Colonic mucosa (tissue), 4 donors: ENCODE measurements at places on chromosomes 11 and 22. TPM values are rescaled to one million over a fixed set of nuclear protein-coding genes. Genes with fewer than 3 reads are reported as not detected.

- no peaks in the 10 kb centered on the region for H3K27me3 ChIP-seq
- H3K4me3 ChIP-seq, result no peak overlapping the region
- no peaks in the 10 kb centered on the region for H3K4me1 ChIP-seq
- no peak overlapping the region for H3K27ac ChIP-seq
These were observed 24.1 kb upstream of the GRK3 start for GRCh38 chr22:25540166-25540907.

- no peaks in the 10 kb centered on the region for H3K27me3 ChIP-seq
- H3K36me3 ChIP-seq, result no peaks in the 10 kb centered on the region
- no peak overlapping the region for H3K4me3 ChIP-seq
- DNase-seq, result peak; percentile 57
These were observed 93.8 kb upstream of the BLID start for GRCh38 chr11:122209619-122210366.

DNA sequence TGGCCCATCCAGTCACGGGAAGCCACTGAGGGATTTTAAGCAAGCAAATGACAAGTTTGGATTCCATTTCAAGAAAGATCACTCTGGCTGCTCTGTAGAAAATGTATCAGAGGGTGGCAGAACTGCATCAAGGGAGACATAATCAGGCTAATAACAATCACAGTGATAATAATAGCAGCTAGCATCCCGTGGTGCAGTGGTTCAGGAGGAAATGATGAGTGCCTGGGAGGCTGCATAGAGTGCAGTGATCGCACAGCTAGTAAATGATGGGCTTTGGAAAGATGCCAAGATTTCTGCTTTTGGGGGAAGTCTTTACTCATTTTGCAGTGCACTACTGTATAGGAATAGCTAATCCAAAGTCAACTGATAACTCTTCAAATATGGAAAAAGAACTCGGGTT, 35.8 kb downstream of the TNRC6B start:
- H3K27me3 ChIP-seq, result no peaks in the 10 kb centered on the region
- no peak for DNase-seq
- no peak overlapping the region for H3K27ac ChIP-seq
- no peak overlapping the region for H3K4me3 ChIP-seq

- peaks cover 4% of the 10 kb centered on the region for H3K4me1 ChIP-seq
- no peak overlapping the region for H3K27ac ChIP-seq
- DNase-seq, result no peak
- H3K4me3 ChIP-seq, result no peak overlapping the region
These were observed 23.8 kb downstream of the UPB1 start for GRCh38 chr22:24518771-24519485.

DNA sequence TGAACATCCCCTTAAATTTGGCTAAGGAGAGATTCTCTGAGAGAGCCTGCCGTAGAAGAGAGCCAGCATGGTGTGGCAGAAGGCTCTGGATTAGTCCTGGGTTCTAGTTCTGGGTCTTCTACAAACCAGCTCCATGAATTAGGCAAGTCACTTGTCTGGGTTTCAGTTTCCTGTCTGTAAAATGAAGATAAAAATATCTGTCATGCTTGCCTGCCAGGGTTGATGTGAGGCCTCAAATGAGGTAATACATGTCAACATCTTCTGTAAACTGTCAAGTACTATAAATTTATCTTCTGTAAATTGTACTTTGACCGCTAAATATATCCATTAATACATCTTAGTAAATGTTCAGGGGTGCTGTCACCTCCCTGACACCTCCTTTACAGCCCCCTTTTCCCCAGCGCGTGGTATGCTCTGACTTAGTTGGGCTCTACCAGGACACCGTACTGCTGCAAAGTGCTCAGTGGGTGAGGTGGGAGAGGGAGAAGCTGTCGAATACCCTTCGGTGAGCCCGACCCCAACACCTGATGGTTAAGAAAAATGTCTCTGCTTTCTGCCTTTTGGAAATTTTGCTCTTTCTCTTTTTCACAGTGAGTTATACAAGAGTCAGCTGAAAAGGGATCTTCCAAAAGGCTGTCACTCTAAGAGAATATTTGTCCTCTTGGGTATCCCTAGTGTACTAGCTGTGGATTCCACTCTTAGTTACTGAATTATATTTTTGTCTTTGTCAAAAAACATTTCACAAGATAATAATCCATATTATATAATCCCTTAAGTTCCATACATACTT, 15.0 kb downstream of the RBX1 start:
- H3K4me3 ChIP-seq, result no peak overlapping the region
- no peaks in the 10 kb centered on the region for H3K4me1 ChIP-seq
- no peaks in the 10 kb centered on the region for H3K27me3 ChIP-seq
- H3K27ac ChIP-seq, result no peak overlapping the region
- H3K36me3 ChIP-seq, result peaks cover 29% of the 10 kb centered on the region

DNA sequence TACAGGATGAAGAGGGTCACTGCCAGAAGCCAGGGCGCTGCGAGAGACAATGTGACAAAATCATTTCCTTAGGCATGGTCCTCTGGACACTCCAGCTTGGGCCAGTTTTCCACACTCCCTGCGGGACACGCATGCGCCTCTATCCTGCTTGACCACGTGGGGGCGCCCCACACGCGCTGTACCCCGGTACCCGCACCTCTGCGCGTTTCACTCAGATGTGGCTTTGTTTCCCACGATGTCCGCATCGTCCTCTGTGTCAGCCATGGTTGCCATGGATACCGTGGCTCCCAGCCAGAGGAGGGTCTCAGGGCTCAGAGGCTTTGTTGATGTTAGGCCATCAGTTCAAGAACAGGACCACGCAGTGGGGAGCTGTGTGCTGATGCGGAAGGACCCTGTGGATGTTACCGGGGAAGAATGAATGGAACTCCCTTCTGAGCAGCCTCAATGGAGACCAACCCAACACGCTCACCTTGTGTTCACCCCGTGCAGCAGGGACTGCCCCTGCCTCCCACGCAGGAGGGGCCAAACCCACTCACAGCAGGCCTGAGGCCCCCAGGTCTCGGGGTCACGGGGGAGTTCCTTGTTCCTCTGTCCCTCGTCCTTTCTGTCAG, 101.1 kb upstream of the SLC22A12 start:
- H3K36me3 ChIP-seq, result no peaks in the 10 kb centered on the region
- H3K27ac ChIP-seq, result no peak overlapping the region
- H3K4me3 ChIP-seq, result no peak overlapping the region

GRCh38 chr22:48889209-48889830, 938.4 kb downstream of the BRD1 start:
- no peak overlapping the region for H3K27ac ChIP-seq
- no peaks in the 10 kb centered on the region for H3K36me3 ChIP-seq
- DNase-seq, result no peak
- H3K27me3 ChIP-seq, result no peaks in the 10 kb centered on the region
- H3K4me3 ChIP-seq, result no peak overlapping the region
- H3K4me1 ChIP-seq, result no peaks in the 10 kb centered on the region

GRCh38 chr22:20291604-20292063, 23.5 kb upstream of the RTN4R start:
- DNase-seq, result no peak
- no peaks in the 10 kb centered on the region for H3K36me3 ChIP-seq
- no peak overlapping the region for H3K4me3 ChIP-seq
- no peaks in the 10 kb centered on the region for H3K27me3 ChIP-seq
- H3K4me1 ChIP-seq, result no peaks in the 10 kb centered on the region
- no peak overlapping the region for H3K27ac ChIP-seq

- no peaks in the 10 kb centered on the region for H3K36me3 ChIP-seq
- no peaks in the 10 kb centered on the region for H3K27me3 ChIP-seq
- no peak overlapping the region for H3K4me3 ChIP-seq
- no peak for DNase-seq
These were observed 33.1 kb upstream of the PAMR1 start for GRCh38 chr11:35558513-35558912.

DNA sequence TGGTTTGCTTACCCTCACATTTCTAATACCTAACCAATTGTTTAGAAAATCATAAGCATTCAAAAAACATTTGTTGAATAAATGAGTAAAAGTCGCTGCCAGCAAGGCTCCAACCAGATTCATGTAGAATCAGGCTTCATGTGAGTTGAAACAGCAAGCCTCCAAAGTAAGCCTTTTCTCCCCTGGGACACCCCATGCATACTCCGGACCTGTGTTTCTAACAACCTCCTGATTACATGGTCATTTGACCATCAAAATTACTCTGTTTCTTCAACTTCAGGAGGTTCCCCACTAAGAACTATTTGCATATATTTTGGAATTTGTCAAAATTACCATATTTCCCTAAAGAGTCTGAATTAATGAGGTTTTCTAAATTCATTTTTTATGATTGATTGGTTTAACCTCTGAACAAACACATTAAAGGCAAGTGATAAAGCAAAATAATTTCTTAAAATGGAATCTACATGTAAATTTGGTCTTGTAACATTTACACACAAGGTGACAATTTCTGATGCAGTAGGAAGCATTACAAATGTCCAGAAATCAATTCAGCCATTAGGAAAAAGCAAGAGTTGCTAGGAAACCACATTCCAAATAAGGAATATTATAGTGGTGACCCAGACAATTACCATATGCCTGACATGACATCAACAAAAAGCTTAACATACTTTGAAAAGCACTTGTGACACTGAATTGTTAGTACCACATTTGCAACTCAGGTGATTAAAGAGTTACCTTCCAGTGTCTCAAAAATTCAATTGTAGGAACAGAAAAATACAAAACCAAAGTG, 252.6 kb downstream of the GUCY1A2 start:
- H3K4me1 ChIP-seq, result no peaks in the 10 kb centered on the region
- no peaks in the 10 kb centered on the region for H3K36me3 ChIP-seq
- H3K4me3 ChIP-seq, result no peak overlapping the region
- no peaks in the 10 kb centered on the region for H3K27me3 ChIP-seq

DNA sequence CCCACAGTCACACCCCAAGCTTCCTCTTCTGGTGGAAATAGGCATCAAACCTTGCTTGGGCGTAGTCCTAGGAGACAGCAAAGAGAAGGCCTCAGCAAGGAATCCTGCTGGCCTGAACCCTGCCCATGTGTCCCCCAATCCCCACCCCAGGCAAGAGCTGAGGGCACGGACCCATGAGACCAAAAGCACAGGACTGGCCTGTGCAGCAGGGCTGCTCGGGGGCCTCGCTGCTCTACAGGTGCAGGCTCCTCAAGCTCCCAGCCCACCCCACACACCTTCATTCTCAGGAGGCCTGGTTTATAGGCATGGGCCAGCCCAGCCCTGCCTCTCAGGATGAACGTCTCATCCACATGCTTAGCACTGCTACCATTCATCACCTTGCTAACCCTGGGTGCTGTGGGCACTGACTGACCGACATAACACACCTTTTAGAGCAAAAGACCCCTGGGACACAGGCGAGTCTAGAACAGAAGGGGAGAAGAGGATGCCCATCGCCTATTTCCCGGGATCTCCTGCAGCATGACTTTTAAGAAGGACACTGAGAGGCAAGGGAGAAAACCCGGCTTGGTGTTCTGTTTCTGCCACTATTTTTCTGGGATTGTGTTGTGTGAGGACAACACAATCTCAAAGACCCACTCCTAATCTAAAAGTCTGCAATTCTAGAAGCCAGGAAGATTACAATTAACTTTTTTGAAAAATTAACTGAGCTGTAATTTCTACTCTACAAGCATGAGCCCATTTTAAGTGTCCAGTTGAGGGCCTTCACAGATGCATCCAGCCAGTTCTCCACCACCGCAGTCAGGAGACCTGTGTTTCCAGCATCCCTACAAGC, 15.4 kb downstream of the TCIRG1 start:
- H3K27me3 ChIP-seq, result no peaks in the 10 kb centered on the region
- H3K4me1 ChIP-seq, result no peaks in the 10 kb centered on the region
- no peak overlapping the region for H3K4me3 ChIP-seq
- peaks cover 8% of the 10 kb centered on the region for H3K36me3 ChIP-seq
- no peak for DNase-seq

- no peak overlapping the region for H3K27ac ChIP-seq
- H3K4me3 ChIP-seq, result no peak overlapping the region
- H3K36me3 ChIP-seq, result no peaks in the 10 kb centered on the region
- DNase-seq, result no peak
These were observed 46.3 kb downstream of the ANO1 start for GRCh38 chr11:70124321-70125000.

DNA sequence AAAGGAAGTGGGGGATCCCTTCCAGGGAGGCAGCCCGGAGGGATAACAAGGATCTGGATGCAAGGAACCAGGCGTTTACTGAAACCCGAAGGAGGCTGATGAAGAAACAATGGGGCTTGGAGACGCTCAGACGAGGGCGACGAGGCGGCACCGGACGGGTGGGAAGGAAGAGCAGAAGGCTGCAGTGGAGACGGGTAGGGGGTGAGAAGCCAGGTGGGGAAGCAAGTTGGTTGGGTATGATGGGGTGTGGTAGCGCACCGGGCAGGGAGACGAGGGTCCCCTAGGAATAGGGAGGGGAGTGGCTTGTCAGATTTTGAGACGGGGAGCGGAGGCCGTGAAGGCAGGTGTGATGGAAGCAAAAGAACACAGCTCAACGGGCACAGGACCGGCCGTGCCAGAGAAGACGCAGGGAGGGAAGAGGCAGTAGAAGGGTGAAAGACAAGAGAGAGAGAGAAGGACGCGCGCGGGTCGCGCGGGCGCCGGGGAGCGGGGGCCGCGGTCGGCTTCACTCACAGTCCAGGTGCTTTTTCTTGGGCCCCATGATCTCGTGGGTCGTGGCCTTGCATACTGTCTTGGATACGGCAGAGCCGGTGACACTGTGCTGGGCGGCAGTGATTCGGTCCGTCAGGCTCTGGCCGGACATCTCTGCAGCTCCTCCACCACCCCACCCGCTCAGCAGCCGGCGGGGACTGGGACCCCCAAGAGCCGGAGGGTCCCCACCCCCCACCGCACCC, 579 bp downstream of the PICALM start:
- DNase-seq, result peak; percentile 62
- H3K36me3 ChIP-seq, result no peaks in the 10 kb centered on the region
- H3K27ac ChIP-seq, result peak overlapping the region; percentile 95
- no peaks in the 10 kb centered on the region for H3K27me3 ChIP-seq
- peaks cover 3% of the 10 kb centered on the region for H3K4me1 ChIP-seq
- peak overlapping the region; percentile 94 for H3K4me3 ChIP-seq

- no peak overlapping the region for H3K27ac ChIP-seq
- H3K4me1 ChIP-seq, result no peaks in the 10 kb centered on the region
- no peaks in the 10 kb centered on the region for H3K27me3 ChIP-seq
- no peaks in the 10 kb centered on the region for H3K36me3 ChIP-seq
- H3K4me3 ChIP-seq, result no peak overlapping the region
These were observed 14.5 kb upstream of the POGLUT3 start for GRCh38 chr11:108512708-108513107.

DNA sequence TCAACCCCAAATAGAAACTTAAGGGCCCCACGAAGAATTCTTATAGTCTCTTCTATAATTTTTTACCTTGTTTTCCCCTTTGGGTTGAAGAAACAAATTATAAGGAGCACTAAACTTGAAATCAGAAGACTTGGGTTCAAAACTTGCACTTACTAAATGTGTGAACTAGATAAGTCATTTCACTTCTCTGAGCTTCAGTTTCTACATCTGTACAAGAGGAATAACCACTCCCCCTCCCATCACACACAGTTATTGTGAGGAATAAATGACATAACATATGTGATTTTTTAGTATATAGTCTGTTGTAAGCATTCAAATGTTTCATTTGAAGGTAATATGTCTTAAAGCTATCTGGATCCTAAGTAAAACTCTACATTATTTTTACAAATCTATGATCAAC, 78.8 kb downstream of the LIF start:
- H3K4me3 ChIP-seq, result no peak overlapping the region
- H3K27me3 ChIP-seq, result no peaks in the 10 kb centered on the region
- no peaks in the 10 kb centered on the region for H3K4me1 ChIP-seq
- no peak for DNase-seq
- H3K36me3 ChIP-seq, result no peaks in the 10 kb centered on the region

The SLC25A18 gene
- not detected for total RNA-seq

The PLAAT4 gene
- total RNA-seq, result 9.9 TPM

The OR52N5 gene
- not detected for total RNA-seq

The PRR5L gene
- 80.9 TPM for total RNA-seq

The SPON1 gene
- 93.9 TPM for total RNA-seq
